Astrocyte of the cerebellum (primary cell): ENCODE measurements at places on chromosomes 16 and 17.

- DNase-seq: peak; percentile 72
Observed at GRCh38 chr17:64281962-64282752, 19.1 kb upstream of the TEX2 start.

GRCh38 chr16:77931058-77931457 lies 91.3 kb upstream of the CLEC3A start:
- no peak for DNase-seq

GRCh38 chr16:2002406-2003230 lies 7.0 kb downstream of the ZNF598 start:
- no peak for DNase-seq

- no peak for DNase-seq
Observed at GRCh38 chr16:58114827-58115825, 14.1 kb downstream of the CFAP20 start.

DNA sequence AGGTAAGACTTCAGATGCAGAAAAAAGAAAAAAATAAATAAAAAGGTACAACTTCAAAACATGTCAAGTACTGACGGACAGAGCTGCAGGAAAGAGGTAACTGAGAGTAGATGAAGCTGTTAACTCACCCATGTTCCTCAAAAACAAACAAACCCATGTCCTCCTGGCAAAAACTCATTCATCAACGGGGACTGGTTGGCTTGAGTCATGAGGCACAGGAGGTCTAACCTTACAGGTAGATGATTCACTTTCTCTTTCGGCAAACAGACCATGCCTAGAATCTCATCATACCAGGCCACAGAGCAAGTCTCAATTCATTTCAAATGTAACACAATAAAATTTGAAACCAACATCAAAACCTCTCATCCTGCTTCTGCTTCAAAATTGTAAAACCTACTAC lies 12.3 kb upstream of the FASN start:
- DNase-seq: no peak

DNA sequence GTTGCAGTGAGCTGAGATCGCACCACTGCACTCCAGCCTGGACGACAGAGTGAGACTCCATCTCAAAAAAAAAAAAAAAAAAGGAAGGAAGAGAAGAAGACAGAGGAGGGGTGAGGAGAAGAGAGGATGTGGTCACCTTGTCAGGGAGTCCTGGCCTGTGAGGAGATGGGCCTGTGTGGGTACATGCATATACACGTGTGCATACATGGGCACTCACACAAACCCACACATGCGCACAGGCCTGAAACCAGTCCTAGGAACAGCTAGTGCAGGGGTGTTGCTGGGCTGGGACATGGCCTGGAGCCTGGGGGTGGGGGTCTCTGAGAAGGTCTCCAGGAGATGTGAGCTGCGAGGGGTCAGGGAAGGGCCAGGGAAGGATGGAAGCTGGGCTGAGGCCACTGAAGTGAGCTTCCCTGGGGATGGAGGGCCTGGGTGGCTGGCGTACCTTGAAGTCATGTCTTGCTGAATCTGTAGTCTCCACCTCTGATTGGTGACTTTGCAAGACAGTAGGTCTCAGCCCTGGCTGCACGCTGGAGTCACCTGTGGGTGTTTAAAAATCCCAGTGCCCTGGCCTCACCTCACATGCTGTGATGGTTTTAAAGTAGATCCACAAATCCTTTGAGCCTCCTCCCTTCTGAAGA lies 72.4 kb downstream of the MRM1 start:
- DNase-seq: no peak

DNA sequence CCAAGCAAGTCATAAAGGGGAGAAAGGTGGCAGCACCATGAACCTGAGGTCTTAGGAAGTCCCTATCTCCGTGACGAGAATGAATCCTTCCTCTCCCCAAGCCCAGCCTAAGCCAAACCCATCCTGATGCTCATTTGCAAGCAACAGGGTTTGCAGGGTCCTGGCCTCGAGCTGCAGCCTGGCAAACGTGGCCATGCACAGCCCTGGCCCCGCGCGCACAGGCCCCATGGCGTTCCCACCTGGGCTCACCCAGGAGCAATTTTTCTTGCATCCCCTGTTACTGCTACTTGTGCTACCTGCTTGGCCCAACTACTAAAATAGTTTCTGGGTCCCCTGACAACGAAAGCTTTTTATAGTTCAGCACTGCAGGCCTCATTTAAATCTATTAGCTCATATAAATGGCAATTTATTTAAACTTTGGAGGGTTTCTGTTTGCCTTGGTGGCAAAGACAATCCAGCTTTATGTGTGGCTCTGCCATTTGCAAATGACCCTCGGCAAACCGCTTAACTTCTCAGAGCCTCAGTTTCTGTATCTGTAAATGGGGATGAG lies 141.5 kb downstream of the C16orf78 start:
- no peak for DNase-seq

DNA sequence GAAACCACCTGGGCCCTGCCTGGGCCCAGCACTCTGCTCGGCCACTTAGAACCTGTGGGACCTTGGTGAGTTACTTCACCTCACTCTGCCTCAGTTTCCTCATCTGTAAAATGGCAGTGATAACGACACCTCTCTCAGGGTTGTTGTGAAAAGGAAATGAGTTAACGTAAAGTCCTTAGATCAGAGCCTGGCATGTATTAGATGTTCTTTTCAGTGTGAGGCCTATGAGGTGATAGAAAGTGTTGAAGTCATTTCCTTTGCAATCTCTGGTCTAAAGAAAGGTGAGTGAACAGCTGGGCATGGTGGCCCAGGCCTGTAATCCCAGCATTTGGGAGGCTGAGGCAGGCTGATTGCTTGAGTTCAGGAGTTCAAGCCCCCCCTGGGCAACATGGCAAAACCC lies 51.7 kb upstream of the LGALS9 start:
- DNase-seq: no peak

DNA sequence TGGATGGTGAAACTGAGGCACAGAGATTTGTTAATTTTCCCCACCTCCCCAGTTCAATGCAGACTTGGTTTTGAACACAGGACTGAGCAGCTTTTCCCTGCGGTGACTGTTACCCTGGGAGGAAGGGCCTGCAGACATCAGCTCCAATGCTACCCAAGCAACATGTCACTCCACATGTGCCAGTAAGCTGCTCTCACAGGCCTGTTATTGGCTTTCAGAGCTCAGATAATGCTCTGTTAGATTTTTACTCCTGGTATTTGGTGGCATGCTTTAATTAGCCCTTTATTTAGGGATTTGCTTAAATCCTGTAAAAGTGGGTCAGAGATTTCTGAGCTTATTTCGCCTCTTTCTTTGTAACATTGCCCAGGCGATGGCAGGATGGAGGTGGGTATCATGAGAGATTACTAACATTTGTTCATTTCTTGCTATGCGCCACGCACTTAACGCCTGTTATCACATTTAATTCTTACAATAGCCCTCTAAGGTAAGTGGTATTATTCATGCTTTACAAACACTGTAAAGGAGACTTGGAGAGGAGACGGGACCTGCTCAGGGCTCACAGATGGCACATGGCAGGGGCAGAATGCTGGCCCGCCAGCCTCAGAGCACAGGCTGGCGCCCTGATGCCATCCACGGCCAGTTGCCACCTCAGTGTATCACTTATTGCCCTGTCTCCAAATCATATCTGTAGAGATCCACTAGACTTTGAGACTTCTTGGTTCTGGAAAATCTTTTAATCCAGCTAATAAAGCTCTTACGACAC lies 84.0 kb upstream of the CACNG5 start:
- no peak for DNase-seq

DNA sequence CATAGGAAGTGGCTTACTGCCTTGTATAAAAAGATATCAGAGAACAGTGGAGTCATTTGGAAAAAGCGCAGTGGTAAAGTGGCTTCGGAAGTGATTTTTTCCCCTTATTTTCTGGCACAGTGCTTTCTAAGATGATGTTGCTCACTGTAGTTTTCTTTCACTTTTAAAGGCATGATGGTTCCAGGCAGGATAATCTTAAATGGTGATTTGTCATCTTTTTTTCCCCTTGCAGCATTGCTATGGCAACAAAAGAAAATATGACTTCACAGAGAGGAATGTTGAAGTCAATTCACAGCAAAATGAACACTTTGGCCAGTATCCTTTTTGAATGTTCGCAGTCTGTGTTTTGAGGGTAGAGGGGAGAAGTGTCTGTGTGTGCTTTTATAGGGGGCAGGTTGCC lies 42.5 kb downstream of the GOSR1 start:
- peak; percentile 88 for DNase-seq

- peak; percentile 91 for DNase-seq
Observed at GRCh38 chr17:8186787-8187516, 3.0 kb downstream of the BORCS6 start.

DNA sequence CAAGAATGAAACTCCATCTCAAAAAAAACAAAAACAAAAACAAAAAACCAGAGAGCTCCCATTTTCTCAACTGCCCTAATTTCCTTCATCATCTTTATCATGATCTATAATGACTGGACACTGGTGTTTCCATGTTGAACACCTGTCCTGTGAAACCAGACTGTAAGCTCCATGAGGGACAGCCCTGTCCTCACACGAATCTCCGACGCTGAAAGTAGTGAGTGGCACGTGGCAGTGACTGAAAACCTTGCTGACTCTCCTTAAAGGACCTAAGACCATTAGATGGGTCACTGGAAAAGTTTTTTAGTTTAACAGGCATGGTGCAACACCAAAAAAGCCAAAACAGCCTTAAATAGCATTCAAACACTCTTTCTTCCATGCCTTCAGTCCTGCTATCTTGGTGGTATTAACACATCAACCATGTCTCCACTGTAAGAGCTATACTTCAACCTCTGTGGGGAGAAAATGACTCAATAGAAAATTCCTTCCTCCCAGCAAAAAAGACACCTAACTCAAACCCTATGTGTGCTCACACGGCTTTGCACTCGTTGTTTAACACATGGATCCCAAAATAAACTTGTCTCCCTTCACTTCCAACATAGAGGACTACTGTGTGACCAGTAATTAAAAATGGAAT lies 8.3 kb downstream of the AXIN2 start:
- no peak for DNase-seq

DNA sequence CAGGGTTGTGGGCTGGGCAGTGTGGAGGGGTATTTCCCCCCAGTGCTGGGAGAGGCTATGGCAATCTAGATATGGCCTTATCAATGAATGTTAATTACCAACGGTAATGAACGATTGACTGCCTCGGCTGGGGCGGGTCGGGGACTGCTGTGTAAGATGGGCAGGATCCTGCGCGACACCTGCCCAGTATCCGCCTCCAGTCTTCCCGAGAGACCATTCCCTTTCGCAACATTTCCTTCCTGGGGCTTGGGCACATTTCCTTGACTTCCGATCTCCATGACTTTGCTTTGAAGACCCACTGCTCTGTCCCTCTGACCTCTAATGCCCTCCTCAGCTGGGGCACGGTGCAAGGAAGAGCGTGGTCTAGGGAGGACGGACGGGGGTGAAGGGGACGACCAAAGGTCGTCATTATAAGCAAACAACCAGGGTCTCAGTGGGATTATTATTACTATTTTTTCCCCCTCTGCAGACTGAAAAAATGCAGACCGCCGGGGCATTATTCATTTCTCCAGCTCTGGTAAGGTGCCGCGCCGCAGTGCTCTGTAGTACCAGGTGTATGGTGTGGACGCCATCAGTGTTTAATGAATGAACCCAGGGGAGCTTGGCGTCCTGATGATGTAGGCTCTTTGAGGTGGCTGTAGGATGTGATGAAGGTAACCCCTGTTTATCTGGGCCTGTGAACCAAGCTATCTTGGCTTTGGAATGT lies 506 bp downstream of the ATP5MC1 start:
- no peak for DNase-seq

DNA sequence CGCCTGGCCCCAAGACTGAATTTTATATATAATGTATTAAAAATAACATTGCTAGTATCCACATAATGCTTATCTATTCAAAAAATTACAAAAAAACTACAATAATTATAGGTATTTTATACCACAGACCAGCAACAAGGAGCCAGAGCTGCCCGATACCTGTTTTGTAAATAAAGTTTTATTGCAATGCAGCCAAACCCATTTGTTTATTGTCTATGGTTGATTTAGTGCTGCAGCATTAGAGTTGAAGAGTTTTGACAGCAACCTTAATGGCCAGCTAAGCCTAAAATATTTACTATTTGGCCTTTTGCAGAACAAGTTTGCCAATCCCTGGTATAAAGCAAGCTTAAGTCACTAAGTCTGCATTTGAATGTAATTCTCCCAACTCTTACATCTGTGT lies 5.6 kb downstream of the MEIOC start:
- DNase-seq: no peak

- DNase-seq: peak; percentile 49
Observed at GRCh38 chr16:68520649-68521086, 18.4 kb upstream of the ZFP90 start.

- DNase-seq: no peak
Observed at GRCh38 chr17:72378414-72379390, 257.9 kb downstream of the SOX9 start.

- DNase-seq: no peak
Observed at GRCh38 chr17:4144422-4144747, 1.4 kb downstream of the CYB5D2 start.

- no peak for DNase-seq
Observed at GRCh38 chr17:50063561-50064252, 7.8 kb downstream of the ITGA3 start.

- no peak for DNase-seq
Observed at GRCh38 chr16:23195366-23195978, 12.9 kb downstream of the SCNN1G start.

DNA sequence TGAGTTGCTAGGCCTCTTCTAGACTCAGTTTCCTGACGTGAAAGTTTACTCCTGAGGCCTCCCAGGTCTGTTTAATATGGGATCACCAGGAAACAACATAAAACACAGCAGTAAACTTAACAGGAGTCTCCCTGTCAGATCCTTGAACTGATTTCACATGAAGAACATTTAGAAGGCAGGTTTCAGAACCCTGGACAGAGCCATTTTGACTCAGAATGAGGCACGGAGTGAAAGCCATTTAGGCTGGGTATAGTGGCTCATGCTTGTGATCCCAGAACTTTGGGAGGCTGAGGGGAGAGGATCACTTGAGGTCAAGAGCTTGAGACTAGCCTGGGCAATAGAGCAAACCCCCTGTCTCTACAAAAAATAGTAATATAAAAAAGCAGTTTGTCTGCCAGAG lies 289.1 kb downstream of the CA10 start:
- DNase-seq: no peak

GRCh38 chr16:71635632-71636031 lies 9.6 kb downstream of the MARVELD3 start:
- DNase-seq: no peak

DNA sequence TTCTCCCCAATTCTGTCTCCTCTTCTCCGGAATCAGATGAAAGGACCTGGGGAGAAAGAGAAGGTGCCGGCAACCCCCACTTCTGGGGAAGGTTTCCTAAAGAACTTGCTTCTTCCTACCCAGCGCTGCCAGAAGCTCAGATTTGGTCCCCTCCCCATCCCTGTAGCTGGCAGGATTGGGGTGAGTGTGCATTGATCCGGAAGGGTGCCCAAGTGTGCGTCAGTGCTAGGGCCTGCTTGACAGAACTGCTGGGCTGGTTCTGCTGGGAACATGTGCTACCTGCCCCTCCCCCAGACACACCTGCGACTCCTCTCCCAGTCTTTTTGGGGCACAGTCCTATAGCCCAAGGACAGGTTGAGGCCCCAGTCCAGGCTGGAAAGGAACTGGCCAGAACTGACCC lies 3.3 kb downstream of the ARL4D start:
- DNase-seq: no peak

- DNase-seq: no peak
Observed at GRCh38 chr17:45747911-45748310, 36.2 kb upstream of the CRHR1 start.
